ENCODE measurements at places on chromosomes 2 and 18.

DNA sequence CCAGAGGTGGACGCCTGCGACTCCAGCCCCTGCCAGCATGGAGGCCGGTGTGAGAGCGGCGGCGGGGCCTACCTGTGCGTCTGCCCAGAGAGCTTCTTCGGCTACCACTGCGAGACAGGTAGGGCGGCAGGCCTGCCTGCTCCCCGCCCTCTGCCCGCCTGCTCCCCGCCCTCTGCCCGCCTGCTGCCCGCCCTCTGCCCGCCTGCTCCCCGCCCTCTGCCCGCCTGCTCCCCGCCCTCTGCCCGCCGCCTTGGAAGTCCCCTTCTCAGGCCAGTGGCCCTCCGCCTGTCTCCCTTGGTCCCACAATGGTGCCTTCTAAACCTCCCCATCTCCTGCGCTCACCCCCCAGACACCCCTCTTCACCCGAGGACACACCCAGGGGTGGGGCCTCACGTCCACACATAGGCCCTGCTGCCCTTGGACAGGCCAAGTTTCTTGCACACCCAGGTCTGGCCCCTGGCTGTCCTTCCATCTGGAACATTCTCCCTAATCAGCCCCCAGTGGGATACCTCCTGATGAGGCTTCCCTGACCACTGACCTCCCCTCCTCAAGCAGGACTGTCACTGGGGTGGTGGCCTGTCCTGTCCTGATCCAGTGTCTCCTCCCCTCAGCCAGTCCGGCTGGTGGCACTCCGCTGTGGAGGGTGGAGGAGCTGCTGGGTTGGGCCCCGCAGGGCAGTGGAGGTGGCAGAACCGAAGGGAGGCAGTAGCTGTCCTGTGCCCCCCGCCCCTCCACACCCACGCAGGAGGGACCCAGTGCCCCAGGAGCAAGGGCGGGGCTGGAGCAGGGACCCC, 37.9 kb downstream of the MTERF4 start:
- DNase-seq = no peak

DNA sequence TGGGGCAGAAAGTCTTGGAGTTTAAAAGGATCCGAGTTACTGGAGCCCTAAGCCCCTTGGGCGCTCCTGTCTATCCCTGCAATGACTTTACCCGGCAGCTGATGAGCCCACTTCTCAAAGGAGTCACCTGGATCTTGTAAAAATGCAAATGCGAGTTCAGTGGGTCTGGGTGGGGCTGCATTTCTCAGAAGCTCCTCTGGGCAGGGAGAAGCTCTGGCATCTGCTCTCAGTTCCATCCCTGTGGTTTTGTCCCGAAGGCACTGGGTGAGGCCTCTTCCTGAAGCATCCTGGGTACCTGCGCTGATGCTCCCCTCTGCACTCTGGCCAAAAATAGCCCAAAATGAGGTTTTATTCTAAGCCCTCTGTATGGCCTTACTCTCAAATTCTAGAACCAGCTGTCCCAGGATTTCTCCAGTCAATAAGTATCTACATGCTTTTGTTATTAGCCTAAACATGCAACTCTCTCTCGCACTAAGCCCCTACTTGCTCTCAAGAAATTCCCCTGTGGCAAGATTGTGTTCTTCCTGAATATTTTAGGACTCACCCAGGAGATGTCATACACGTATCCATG, 167.8 kb upstream of the APCDD1 start:
- no peak for DNase-seq

DNA sequence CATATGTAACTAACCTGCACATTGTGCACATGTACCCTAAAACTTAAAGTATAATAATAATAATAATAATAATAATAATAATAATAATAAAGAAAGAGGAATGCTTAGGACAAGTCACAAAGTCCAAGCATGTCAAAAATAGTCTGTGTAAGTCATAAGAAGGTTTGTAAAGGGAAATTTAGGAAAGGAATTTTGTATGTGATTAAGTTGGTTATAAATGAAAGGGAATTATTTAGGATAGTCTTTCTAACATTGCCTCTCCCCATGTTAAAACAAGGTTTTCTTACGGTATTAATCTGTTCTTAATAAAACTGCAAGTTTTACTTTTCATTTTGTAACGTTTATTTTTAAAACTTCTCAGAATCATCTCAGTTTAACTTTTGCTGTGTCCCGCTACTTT, 62.8 kb downstream of the SESTD1 start:
- no peak for DNase-seq

DNA sequence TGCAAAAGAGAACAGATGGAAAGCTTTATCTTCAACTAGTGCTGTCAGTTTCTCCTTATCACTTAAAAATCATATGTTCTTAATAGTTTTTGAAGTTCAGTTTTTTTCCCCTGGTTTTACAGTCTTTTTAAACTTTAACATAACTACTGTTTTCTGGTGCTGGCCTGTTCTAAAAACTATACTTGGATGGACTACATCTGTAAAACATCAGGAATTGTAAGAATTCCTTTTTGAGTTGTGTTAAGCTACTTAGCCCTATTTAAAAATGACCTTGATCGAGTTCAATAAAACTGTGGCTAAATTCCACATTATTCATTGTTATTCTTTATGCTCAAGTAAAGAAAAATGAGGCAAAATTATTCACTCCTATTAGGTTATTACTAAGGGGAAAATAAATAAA, 397.7 kb downstream of the NUP35 start:
- DNase-seq = no peak

- no peak for DNase-seq
Measured at GRCh38 chr18:49976795-49977560, 163.6 kb upstream of the ACAA2 start.

DNA sequence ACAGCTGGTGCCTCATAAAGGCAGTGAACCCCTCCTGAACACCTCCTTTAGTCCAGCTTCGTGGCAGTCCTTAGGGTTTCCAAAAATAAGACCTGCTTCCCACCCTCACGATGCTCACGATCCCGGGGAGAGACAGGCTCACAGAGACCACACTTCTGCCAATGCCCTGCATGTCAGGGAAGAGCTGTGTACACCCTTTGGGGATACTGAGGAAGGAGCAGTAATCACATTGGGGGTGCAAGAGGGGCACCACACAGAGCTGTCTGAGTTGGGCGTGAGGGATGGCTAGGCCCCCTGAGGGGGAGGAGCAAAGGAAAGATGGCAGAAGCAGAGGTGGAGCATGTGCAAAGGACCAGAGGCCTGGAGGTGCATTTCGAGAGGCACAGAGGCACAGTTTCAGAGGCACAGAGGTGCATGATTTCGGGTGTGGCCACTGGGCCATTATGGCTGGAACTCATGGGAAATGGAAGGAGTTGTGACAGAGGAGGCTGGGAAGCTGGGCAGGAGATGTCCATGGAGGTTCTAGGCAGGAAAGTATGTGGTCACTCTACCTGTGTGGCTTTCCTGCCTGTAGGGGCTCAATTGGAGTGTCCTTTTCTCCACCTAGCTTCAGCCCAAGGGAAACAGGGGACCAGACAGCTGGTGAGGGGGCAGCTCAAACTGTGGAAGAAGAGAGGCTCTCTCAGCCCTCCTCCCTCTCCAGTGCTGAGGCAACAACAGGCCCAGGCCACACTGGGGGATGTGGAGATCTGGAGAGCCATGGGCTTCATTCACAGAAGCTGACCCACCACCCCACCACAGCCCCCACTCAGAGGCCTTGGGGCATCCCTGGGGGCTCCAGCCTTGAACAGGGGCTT, 115.9 kb downstream of the CAPN13 start:
- DNase-seq = no peak

- DNase-seq = no peak
Measured at GRCh38 chr2:152445791-152446201, 110.8 kb downstream of the FMNL2 start.

DNA sequence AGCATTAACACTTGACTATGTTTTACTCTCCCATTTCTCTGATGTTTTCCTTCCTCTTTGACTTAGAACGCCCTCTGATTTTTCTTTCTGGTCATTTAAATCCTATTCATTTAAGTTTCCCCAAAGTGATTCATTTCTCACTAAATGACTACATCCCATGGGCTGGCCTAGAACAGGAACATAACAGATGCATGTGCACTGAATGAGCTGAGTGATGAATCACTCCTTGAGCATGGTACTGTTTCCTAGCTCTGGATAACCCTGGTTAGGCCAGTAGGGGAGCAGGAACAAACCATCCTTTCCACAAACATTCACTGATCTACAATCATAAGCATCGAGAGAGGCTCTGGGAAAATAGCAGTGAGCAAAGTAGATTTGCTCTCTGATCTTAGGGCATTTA, 221.9 kb upstream of the SETBP1 start:
- no peak for DNase-seq

DNA sequence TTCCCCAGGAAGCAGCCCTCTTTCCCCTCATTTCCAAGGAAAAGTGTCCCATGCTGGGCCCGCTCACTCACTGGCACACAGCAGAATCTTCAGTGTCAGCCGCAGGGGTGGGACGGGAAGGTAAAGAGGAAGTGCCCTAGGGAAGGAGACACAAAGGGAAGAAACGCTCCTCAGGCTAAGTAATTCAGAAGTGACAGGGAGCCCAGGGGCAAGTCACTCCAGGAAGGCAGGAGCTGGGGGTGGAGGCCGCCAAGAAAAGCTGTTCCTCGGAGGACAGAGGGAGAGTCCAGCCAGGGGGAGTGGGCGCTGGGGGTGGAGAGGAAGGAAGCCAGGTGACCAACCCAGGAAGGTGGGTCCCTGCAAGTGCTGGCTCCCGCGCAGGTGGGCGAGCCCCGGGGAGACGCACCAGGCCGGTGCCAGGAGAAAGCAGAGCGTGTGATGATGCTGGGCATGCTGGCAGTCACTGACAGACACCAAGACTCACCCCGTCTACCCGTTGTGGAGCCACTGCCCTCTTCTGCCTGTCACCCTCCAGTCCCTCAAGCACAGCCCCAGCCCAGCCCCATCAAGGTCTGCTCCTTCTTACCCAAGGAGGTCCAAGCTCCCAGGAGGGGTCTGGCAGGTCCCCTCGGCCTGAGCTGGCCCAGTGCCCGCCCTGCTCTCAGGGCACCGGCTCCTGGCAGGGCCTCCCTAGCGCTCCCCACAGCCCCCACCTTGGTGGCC, 21.7 kb downstream of the HDAC4 start:
- no peak for DNase-seq

DNA sequence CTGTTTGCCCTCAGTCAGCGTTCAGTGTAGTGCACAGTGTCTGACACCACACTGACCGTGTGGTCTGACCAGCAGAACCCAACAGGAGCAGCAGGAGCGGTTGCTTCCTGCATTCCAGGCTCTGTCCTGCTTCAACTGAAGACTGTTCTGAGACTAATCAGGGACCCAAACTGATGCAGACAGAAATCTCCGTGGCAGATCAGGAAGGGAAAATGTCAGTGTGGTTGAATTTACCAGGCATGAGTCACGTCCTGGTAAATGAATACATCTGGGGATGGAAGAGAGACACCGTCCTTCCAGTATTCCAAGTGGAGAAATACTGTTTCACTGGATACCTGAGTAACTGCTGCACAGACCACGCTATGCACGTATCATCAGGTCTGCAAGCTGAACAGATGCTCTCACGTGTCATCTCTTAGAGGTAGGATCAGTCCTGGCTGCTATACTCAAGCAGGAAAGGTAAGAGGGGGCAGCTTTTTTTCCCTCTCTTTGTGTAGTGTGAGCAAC, 223.6 kb upstream of the EPAS1 start:
- DNase-seq = no peak

DNA sequence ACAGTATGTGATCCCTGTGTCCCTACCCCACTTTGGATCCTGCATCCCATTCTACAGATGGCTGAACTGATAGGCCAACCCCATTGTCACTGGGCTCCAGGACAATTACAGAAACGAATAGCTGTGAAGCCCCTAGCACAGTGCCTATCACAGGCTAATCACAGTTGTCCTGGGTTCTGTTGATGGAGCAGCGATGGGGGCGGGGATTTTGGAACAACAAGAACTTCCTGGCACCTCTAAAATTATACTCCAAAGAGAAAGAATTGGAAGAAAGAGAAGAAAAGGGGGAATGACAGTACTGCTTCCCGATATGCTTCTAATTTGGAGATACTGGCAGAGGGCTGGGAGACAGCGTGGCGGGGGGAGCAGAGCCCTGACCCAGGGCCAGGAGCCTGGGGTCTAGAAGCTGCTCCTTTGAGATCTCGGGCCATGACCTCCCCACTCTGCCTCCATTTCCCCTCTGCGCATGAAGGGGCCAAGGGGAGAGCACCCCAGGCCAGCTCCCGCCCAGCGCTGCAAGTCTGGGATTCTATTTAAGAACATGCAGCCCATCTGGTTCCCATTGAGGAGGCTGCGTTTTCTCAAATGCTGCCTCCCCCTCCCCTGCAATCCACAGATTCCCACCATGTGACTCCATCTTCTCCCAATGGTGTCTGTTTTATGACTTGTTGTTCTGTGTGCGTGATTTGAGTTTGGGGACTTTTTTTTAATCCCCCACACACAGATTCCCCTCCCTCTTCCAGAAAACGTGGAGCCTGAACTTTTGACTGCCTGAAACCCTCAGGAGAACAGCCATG, 202.7 kb downstream of the CYP26B1 start:
- no peak for DNase-seq

DNA sequence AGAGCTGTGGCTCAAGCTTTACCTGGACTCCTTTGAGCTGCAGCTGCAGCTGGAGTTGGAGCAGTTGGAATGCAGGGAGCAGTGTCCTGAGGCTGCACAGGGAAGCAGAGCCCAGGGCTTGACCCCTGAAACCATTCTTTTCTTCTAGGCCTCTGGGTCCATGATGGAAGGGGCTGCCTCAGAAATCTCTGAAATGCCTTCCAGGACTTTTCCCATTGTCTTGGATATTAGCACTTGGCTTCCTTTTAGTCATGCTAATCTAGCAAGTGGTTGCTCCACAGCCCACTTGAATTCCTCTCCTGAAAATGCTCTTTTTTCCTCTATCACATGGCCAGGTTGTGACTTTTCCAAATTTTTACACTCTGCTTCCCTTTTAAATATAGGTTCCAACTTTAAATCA, 108.6 kb upstream of the RNF152 start:
- DNase-seq = no peak

DNA sequence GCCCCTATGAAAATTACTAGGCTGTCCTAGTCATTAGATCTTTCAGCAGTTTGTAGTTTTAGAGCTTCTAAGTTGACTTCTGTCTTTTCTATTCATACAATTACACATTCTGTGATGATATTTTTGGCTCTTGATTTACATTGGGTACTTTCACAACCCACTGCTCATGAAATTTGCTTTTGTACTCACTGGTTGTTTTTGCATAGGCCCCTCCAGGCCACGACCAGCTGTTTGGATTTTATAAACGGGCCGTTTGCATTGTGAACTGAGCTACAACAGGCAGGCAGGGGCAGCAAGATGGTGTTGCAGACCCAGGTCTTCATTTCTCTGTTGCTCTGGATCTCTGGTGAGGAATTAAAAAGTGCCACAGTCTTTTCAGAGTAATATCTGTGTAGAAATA, 193.8 kb downstream of the RPIA start:
- no peak for DNase-seq

DNA sequence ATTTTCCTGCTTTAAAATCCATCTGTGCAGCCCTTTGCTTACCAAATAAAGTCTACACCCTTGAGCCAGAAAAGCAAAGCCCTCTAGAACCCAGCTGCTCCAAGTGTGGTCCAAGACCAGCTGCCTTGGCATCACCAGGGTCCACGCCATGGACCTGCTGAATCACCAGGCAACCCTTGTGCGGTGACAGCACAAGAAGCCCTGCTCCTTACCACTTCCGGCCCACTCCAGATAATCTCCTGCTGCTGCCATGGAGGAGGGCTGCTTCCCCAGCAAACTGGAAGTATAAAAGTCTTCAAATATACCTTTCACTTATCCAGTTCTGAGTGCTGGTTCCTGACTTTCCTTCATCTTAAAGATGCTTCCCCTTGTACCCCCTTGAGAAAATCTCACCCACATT, 106.0 kb upstream of the PKDCC start:
- DNase-seq = no peak
